Central memory CD8-positive, alpha-beta T cell (primary cell): ENCODE measurements at places on chromosomes 6 and 20.

DNA sequence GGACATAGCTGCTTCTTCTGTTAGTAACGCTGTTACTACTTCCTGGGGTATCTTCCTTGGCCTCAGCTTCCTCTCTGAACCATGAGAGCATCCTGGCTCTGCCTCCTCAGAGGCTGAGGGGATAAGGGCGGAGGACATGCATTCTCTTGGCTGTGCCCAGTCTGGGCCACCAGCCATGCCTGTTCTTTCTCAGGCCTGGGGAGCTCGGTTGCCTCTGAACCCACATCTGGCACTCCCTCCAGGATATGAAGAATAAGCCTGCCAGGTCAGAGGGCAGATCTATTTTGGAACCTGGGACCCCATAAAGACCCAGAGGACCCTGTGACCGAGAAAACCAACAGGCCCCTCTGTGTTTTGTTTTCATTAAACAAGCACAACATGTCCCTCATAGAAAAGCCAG, 6.6 kb upstream of the ANGPT4 start:
- no peak for DNase-seq

GRCh38 chr20:63230800-63231268, 4.9 kb upstream of the BIRC7 start:
- no peak for DNase-seq

DNA sequence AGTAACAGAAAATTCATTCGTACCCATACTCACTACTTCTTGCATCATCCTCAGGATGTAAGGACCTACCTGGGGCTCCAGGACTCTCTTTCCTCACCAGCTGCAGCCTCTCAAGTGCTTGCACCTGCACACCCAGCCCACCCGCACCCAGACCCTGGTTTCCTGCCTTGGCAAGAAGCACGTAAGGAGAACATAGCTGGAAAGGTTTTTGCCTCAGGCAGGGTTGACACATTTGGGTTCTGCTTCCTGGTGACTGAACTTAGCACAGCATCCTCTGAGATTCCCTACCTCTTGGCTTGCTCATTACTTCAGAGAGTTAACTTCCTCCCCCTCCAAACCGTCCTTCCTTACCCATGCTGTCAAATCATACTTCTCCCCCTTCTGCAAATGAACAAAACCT, 556.9 kb downstream of the CD83 start:
- no peak for DNase-seq

GRCh38 chr6:112760831-112761230, 413.7 kb downstream of the RFPL4B start:
- no peak for DNase-seq

- DNase-seq = no peak
Measured at GRCh38 chr6:36686668-36687513, 8.4 kb downstream of the CDKN1A start.

GRCh38 chr6:31450751-31451150, 47.2 kb upstream of the MICB start:
- no peak for DNase-seq

DNA sequence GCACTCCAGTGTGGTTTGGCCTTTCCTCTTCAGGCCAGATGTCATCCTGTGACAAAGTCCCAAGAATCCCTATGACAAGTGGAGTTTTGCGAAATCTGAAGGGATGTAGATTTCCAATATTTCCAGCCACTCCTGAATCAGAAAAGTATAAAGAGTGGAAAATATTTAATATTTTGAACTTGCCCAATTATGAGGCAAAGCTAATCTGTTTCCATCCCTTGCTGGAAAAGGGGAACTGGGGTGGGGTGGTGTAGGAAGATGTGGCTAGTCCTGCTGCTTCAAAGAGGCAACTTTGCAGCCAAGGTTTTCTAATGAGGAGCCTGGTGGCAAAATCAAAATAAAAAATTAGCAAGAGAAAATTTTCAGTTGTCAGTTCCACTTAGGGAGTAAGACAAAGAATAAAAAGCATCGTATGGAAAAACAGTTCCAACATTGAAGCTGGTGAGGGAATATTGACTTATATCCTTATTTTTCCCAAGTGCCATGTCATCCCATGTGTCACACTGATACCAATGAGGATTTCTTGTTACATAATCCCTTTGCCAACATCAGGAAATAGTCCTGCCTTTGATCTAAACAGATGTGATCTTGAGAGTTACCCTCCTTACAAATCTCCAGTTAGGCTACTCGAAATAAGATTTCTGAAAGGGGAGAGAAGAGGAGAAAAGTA, 480.0 kb upstream of the JARID2 start:
- DNase-seq = no peak

DNA sequence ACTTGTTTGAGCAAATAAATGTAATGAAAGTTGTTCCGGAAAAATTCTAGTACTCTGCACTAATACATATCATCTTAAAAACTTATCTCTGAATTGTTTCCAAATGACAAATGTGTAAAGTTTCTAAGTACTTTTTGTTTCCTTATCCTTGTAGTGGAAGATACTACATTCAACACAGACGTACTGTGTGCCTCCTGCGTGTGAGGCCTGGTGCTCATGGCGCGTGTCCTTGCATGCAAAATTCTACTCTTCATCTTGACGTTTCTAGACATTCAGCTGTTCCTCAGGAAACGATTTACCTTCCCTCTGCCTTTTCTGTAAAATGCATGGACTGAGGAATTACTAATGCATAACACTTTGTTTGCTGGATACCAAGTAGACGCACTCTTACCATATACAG, 11.5 kb downstream of the DLL1 start:
- no peak for DNase-seq

DNA sequence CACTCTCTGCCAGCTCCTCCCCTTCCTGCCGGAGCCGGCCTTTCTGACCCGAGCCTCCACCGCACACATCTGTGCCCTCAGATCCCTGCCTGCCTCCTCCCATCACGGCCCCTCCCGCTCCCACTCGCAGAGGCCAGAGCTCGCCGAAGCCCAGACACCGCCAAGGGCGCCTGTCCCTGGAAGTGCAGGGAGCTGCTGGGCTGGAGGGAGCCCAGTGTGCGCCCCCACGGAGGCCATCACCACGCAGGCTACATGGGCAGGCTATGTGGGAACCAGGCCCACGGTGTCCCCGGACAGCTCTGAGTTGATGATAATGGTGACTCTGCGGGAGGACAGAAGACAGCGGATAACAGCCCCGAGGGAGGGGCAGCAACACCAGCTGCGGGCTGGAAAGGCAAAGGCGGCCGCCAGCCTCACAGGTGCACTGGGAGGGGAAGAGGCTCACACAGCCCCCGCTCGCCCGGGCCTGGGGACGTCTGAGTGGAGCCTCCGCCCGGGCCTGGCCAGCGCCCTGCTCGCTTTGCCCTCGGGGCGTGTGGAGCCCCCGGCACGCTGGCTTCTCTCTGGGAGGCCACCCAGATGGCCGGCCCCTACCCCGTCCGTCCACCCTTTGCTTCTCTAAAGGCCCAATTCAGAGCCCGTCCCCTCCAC, 154.9 kb downstream of the DLL1 start:
- DNase-seq = no peak

DNA sequence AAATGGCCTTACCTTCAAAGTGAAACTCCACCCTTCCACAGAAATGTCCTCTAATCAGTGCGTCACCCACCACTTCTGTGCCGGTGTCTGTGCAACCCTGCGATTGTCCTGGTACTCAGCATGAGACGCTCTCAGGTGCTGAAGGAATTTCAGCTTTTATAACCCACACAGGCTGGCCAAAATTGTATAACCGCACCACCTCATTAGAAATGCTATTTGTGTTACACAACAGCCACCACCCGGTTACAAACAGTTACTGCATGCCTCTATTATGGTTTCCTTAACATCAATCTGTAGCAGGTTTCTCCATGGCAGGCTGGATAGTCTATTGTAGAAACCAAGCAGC, 51.5 kb downstream of the SLC23A2 start:
- DNase-seq = no peak

DNA sequence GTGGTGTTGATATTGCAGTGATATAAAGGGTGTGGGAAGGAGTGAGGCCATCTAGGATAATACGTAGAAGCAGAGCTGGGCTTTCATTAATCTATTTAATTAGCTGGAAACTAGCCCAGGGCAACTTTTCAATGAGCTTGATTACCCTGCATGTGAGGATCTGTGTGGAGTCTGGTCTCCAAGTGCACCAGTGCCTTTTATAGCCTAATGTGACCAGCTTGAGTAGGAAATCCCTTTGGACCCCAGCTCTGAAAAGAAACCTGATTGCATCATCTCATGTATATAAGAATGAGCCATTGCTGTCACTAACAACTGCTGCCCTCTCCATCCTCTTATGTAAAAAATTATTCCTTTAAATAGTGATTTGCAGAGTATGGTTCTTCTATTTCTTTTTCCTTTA, 72.6 kb downstream of the CD109 start:
- no peak for DNase-seq

DNA sequence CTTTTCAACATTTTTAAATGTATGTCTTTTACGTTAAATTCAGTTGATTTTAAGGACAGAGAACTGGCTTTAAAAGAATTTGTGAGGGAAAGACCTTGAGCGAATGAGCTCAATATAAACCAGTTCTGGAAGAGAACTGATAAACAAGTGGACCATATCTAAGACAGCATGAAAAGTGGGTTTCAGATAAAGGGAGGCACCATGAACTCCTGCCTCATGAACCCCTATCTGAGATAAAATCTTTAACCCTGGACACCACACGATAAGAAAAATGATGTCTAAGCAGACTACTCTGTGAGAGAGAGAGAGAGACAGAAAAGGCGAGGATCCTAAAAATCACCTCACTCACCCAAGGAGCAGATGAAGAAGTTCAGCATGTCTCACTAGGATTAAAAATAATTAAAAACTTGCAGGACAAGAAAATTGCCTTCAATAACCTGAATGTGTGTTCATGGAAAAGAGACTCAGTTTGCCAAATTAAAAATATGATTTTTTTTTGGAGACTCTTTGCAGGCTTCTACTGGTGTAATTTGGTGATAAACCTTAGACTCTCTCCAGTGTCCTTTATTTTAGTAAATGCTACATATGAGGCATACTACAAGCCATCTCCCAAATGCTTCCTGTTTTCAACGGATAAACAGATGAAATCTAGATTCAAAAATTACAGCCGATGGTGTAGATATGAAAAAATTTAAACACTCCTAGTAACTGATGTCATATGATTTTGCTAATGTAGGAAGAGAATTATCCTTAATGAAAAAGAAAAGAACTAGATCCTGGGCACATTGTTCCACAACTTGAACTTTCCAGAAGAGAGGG, 299.5 kb downstream of the ADGB start:
- DNase-seq = no peak

DNA sequence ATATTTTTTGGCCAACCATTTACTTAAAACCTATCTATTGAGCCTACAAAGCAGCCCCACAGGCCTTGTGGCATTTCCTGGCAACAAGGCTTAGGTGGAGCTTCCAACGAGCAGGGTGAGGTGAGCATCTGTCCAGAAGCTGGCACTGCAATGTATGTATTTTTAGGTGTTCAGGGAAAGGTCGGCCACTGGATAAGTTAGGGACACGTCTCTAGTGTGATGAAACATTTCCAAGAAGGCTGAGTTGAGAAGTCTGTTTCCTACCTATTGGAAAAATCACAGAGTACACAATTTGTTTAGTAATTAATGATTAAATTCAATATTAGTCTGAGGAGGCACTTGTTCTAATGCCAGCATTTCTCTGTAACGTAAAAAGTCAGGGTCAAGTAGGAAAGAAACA, 17.8 kb upstream of the RCAN2 start:
- DNase-seq = no peak

DNA sequence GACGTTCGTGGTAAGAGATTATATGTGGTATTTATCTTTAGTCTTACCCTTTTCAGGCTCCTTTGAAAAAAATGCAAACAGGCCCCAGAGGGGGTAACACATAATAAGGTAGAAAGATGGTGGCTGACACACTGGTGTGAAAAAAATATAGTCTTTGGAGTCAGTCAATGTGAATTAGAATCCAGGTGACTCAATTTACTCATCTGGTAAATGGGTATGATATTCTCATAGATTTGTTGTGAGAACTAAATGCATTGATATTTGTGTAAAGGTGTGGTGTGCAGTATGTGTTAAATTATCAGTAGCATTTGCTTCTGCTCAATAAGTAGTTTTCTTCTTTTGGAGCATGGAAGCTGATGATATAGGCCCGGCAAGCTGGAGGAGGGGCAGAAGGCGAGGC, 25.7 kb downstream of the CD83 start:
- no peak for DNase-seq

DNA sequence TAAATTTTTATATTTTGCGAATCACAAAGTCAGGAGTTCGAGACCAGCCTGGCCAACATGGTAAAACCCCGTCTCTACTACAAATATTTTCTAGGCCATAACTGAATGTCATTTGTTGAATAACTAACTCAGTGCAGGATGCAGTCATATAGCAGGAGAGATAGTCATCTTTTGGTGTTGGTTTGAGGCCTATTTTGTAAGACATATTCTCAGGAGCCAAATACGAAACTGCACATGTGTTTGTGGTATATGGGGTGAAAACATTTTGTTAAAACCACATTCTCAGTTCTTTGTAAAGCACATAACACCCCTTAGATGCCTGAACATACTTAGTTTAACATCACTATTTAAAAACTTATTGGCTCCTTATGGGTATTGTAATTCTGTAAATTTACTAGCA, 4.7 kb upstream of the ENPP5 start:
- DNase-seq = no peak

DNA sequence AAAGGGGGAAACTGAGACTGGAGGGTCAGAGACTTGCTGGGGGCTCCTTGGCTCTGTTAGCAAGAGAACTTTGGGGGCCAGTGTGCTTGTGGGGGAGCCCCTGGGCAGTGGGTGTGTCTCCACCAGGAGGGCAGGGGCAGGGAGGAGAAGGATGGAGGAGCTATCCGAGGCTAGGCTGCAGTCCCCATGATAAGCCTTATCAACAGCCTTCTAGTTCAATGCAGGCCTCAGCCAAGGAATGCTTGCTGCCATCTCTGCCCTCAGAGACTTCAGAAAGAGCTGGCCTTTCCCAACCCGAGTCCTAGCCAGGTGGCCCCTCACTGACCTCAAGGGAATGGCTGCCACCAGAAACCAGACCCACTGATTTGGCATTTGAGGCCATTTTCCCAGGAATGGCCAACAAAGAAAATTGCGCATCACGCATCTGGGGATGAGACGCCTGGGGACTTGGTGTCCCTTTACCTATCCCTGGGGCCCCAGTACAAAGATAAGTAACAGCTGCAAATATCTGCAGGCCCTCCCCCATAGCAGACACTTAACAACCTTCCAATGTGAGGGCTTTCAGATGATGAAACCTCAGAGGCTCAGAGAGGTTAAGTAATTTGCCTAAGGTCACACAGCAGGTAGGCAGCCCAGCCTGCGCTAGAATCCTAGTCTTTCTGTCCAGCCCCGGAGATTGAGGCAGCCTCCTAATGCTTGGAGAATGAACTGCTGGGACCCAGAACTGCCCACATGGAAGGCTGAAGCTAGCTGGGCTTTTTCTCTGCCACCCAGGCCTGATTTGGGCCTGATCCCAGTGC, 4.9 kb downstream of the TGM2 start:
- DNase-seq = no peak
